Stimulated activated CD8-positive, alpha-beta memory T cell treated with anti-CD3 and anti-CD28 coated beads, Interleukin-7, amount 100 ng/mL, for 1 hour (primary cell): ENCODE measurements at places on chromosomes 5 and 9.
A peak's percentile ranks its signal among the peaks of the same experiment; 100 is the strongest.

DNA sequence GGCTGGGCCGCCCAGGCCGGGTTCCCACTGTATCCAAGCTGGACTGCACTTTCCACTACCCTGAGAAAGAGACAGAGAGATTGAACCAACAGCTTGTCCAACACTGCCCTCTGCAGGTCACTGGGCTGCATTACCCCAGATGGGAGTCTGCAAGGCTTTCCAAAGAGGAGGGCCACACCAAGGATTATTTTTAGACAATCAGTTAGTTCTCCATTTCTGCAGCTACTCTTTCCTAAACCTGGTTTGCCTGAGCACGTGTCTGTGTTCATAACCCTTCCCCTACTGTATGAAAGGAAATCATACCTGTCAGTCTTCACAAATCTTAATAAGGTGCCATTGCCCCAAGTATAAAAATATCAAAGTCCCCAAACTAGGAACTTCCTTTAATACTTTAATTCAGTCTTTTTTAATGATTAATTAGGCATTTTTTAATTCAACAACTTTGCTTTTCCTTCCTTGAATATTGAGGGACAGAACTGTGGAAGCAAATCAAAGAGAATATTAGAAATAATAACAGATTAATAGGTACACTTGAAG is 13.4 kb upstream of the FGF1 start:
- DNase-seq, result peak; percentile 43

DNA sequence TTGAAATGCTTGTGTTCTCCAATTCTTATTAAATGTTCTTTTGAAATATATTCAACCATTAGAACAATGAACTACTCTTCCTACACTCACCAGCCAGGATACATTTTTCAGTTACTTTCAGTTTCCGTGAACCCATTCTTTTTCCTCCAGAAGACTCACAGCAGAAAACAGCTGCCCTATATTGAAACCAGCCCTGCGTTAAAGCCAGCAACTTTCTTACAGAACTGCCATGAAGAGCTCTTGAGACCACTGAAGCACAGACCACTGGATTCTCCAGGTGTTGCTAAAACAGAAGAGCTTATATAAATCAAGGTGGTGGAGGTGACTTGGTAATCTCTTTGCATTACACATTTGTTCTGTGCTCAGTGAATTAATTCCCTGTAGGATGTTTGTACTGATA is 365.9 kb upstream of the C9orf72 start:
- DNase-seq, result no peak

GRCh38 chr9:28197653-28198052 is 624.4 kb upstream of the C9orf72 start:
- no peak for DNase-seq

GRCh38 chr5:95837492-95837891 is 15.0 kb upstream of the GLRX start:
- DNase-seq, result no peak

DNA sequence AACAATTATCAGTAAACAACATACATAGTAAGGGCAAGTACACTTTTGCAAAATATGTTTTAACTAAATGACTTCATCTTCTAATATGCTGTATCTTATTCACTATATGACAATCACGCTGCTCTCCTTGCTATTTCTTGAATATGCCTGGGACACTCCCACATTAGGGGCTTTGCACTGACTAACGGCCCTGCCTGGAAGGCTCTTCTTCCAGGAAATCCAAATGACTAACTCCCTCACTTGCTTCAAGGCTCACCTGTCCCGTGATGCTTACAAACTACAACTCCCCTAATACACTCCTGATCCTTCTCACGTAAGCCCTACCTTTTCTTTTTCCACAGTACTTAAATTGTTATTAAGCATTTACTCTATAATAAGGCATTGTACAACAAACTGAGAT is 10.6 kb downstream of the ERP44 start:
- DNase-seq, result no peak

- no peak for DNase-seq
These were observed 786.5 kb upstream of the ACO1 start for GRCh38 chr9:31597977-31598376.

DNA sequence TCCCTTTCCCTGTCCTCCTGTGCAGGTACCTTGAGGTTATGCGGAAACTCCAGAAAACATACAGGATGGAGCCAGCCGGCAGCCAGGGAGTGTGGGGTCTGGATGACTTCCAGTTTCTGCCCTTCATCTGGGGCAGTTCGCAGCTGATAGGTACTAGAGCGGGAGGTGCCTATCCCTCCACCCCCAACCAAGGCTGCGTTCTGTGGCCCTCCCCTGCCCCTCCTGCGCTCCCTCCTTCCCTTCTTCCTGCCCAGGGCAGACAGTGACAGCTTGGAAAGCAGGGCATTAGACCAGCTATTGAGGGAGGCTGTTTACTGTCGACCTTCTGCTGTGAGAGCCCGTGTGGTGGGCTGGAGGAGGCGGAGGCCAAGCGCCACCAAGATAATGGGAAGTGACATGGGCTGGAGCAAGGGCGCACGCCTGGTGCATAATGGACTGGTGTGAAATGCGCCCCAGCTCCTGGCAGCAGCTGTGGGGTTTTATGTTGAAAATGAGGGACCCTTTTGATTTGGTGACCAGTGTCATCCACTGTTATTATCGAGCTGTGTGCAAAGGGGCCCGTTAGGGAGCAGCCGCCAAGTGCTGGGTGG is 25.3 kb downstream of the PTPA start:
- no peak for DNase-seq

DNA sequence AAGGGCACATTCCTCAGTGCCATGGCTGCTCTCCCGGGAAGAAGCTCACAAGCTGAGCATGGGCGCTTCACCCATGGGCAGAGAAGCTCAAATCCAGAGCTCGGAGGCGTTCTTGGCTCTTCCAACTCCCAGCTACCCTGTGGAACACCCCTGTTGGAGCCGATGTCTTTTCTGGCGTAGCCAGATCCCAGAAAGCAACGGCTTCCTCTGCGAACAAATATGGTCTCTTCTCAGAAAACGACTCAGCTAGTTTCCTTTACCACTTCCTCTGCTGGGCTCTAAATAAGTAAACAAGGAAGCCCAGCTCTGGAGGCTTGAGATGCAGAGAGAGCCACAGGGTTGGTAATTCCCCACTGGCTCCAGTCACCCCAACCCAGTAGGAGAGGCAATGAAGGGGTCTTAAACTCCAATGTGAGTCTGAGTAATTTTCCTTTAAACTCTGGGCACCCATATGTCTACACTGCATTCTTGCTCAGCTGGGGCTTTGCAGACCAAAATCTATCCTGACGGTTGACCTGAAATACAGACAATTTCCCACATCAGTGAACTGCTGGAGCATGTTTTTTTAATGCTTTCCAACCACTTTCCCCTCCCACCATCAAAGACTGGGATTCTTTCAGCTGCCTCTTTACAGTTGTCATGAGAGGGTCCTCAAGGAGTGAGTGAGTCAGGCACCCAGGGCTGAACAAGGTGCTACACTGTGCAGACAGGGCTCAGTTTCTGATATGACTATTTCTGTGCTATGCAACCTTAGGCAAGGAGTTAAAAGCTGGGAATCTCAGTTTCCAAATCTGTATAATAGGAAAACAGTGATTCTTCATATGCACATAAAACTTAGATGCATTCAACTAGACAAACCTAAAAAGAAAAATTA is at the start of gene LCP2:
Gene LCP2, minus strand, starts transcription at position 189 of the 874 bp plus-strand sequence. Its CDS starts 166 bp downstream, at position 23.
- no peak for DNase-seq

DNA sequence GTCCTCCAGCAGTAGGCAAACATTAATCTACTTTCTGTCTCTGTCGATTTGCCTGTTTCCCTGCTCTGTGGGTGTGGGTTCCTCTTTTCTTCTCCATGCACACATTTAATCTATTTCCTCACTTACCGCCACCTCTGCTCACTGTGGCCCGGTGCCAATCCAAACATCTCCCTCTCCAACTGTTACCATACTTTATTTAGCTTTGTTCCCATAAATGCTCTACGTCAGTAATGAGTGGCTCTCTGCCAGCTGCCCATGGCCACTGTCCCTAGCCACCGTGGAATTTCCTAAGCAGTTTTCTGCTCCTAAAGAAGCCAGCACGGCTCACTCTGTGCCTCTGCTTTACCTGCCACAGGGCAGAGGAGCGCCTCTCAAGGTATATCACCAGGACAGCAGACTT is 19.5 kb upstream of the GOLPH3 start:
- DNase-seq, result no peak

- no peak for DNase-seq
These were observed 89.0 kb downstream of the GCNT4 start for GRCh38 chr5:74963407-74963806.

GRCh38 chr9:131740898-131741297 is 1.0 kb upstream of the RAPGEF1 start:
- DNase-seq, result no peak

- no peak for DNase-seq
These were observed 47.9 kb downstream of the TMEM252 start for GRCh38 chr9:68492806-68493205.

DNA sequence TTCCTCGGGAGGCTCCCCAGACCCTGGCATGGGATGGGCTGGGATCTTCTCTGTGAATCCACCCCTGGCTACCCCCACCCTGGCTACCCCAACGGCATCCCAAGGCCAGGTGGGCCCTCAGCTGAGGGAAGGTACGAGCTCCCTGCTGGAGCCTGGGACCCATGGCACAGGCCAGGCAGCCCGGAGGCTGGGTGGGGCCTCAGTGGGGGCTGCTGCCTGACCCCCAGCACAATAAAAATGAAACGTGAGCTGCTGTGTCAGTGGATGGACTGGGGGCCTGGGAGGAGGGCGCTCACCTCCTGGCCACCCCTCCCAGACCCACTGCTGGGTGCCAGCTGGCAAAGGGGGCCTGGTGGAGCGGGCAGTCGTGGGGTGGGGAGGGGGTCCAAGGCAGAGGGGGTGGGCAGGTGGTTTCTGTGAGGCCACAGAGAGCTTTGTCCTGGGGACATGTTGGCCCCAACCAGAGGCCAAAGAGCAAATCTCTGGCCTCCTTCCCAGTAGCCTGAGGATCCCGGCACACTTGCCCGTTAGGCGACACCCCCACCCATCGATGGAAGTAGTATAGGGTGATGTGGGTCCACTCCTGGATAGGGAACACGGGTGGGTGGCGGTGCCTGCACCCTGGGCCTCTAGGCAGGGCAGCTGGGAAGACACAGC is 9.8 kb downstream of the EGFL7 start:
- DNase-seq, result no peak

DNA sequence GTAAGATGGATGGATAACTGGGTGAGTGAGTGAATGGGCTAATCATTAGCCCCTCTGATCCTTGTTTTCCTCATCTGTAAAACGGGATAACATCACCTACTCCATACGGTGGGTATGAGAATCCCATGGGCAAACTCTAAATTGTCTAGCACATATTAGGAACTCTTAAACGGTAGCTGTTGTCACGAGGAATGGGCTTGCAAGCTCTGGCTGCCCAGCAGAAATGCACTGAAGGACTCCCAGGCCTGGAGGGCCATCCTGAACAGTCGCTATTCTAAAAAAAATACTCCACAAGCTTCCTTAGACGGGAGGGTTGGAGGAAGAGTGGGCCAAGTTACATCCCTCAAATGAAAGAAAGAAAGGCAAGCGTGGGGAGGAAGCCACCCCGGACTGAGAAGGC is 711 bp upstream of the POU4F3 start:
- no peak for DNase-seq

DNA sequence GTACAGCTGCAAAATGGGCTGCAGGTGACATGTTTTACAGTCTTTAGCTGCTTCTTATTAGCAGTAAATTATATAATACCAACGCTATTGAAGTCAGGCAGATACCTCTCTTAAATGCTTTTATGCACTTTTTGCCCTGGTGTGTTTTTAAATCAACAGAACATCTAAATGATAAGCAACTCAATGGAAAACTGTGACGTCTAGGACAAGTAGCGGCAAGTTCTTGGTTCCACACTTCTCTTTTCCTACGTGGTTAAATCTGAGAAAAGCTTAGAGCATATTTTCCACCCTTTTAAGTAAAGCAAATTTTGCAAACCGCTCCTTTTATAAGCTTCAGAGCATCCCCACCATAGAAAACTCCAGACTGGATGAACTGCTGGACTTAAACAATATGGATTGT is 58.1 kb downstream of the CEMIP2 start:
- DNase-seq, result no peak

- no peak for DNase-seq
These were observed 3.8 kb upstream of the NPDC1 start for GRCh38 chr9:137049544-137050449.

DNA sequence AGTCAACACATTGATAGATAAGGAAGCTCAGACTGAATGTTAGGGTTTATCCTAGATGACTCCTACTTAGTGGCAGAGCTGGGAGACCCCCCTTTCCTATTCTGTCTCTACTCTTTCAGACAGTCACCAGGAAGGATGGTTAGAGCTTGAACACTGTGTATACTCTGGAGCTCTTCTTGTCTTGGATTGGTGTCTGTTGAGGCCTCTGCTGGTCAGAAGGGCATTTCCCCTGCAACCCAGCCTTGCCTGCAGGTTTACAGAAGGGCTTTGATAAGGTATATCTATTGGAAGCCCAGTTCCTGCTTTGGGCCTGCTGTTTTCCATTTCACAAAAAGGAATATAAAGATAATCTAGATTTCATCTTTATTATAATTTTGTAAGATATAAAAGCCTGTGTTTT is 71.8 kb downstream of the KDM4C start:
- DNase-seq, result no peak

GRCh38 chr5:1385395-1386273 is 40.7 kb upstream of the CLPTM1L start:
- peak; percentile 71 for DNase-seq

- DNase-seq, result no peak
These were observed 123.5 kb upstream of the TARS1 start for GRCh38 chr5:33317271-33317670.

DNA sequence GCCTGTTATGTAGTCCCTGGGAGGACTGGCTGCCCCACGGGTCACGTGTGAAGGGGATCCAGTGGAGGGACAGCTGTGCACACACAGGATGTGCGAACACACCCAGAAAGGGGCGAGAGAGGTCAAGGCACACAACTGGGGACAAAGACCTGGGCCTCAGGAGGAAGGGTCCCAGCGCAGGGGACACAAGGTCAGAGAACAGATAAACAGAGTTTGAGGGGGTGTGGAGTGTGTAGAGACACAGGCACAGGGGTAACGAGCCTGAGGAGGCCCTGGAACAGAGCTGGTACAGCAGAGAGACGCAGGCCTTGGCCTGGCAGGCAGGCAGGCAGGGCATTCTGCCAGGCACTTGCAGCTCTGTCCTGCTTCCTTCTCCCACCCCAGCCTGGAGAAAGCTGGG is 14.8 kb upstream of the PSMD5 start:
- no peak for DNase-seq

GRCh38 chr5:172403189-172403796 is 51.0 kb downstream of the SH3PXD2B start:
- DNase-seq, result no peak
